Activated CD4-positive, alpha-beta memory T cell treated with anti-CD3 and anti-CD28 coated beads for 36 hours (primary cell): ENCODE measurements at places on chromosomes 3 and 15.

- no peak for DNase-seq
Measured at GRCh38 chr3:119643528-119643927, 16.9 kb downstream of the POPDC2 start.

GRCh38 chr3:142723665-142723967 lies 218 bp upstream of the TRPC1 start:
- no peak for DNase-seq

- no peak for DNase-seq
Measured at GRCh38 chr3:14152233-14152962, 26.0 kb downstream of the XPC start.

GRCh38 chr3:39573392-39573791 lies 105.9 kb downstream of the MOBP start:
- DNase-seq = no peak

DNA sequence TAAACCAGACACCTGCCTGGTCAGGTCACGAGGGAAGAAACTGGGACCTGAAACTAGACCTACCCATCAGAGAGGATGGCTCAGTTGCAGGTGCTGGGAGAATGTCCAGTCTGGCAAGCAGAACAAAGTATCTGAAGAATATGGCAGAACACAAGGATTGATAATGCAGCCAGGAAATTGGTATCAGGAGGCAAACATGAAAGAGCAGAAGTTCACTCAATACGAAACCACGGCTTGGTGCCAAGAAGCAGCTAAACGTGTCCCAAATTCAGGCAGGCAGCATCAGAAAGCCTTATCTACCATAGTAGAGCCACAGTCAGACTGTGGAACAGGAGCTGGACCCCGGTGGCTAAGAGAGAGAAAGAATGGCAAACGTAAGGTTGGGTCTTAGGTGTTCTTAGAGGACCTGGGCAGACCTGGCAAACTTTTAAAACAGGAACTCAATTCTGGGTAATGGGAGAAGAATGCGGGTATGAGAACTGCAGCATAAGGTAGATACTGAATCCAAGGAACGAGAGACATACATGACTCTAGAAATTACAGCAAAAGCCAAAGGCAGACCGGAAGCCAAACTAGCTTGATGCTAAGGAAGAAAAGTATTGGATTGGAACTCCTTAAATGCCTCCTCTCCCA lies 169.0 kb upstream of the NECTIN3 start:
- no peak for DNase-seq

DNA sequence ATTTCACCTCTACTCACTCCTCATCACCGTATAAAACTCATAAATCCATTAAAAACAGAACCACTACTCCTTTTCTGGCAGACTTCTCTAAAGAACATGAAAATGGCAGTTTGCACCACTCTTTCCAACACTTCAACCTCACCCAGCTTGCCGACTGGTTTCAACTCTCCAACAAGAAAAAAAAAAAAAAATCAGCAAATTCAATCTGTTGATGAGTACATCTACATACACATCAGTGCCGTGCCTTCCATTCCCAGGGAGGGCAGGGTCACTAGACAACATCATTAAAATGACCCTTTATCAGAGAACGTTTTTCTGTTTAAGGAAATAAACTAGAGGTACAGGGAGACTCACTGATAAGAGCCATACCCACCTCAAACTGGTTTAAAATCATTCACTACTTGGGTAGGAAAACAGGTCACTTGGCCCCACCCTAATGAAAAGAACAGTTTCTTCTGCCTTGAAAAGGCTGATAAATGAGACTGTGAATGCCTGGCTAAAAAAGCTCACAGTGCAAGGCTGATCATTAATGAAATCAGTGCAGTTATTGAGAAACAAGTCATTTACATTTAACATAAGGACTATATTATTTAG lies 6.0 kb downstream of the ANXA2 start:
- no peak for DNase-seq

DNA sequence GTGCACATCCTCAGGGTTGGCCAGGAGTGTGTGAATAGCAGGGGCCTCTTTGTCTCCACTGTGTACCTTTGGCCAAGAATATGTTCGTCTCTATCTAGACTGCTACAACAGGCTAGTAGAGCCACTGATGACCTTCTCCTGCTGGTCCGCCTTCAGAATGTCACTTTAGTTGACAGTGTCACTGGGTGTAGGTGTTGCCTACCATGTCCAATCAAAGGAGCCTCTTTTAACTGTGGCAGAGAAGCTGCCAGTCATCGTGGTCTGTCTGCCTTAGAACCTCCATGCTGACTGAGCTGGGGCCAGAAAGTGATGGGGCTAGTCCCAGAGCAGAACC lies 40.1 kb downstream of the OXSR1 start:
- peak; percentile 54 for DNase-seq

GRCh38 chr3:16146015-16146730 lies 28.3 kb upstream of the GALNT15 start:
- no peak for DNase-seq

GRCh38 chr3:143167969-143168854 lies 48.6 kb downstream of the CHST2 start:
- no peak for DNase-seq

GRCh38 chr3:151087648-151088047 lies 2.2 kb downstream of the MED12L start:
- DNase-seq = no peak

DNA sequence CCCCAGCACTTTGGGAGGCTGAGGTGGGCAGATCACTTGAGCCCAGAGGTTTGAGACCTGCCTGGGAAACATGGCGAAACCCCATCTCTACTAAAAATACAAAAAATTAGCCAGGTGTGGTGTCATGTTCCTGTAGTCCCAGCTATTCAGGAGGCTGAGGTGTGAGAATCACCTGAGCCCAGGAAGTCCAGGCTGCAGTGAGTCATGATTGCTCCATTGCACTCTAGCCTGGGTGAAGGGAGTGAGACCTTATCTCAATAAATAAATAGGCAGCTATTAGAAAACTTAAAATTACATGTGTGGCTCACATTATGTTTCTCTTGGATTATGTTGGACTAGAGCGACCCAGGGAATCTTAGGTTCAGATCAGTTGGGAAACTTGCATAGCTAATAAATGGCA lies 69.7 kb downstream of the RPLP1 start:
- DNase-seq = no peak

GRCh38 chr15:67322481-67322880 lies 67.9 kb downstream of the IQCH start:
- no peak for DNase-seq

- no peak for DNase-seq
Measured at GRCh38 chr3:179695672-179696313, 43.0 kb downstream of the USP13 start.

DNA sequence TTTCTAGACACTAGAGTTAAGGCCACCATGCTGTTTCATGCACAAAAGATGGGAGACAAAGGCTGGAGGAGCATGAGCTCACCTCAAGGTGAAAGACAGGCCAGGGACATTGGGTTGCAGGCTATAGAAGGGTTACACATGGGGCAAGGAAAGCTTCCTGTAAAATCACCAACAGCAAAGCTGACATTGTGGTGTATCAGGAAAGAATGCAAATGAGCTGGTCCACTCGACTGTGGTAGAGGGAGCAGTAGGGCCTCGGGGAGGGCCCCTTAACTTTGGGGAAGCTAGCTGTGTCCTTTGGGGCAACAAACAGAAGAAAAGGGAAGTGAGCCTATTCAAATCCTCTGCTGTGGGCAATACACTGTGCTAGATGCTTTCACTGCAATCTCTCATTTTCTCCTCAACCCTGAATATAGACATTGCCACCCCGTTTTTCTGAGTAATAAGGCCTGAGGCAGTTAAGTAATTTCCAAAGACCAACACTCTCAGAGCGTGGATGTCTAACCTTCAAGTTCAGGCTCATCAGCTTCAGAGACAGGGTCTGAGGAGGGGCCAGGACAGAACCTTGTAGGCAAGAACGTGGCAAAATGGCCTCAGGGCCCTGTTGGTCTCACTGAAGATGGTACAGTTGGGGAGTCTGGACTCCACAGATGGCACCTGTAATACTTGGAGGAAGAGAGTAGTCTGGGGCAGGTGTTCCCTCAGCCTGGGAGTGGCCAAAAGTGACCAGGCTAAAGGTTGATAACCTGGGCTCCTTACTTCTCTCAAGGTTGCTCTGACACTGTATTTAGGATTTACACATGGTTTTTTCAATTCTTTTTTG lies 24.1 kb downstream of the CX3CR1 start:
- peak; percentile 49 for DNase-seq

GRCh38 chr3:117719316-117719926 lies 1009.8 kb downstream of the TUSC7 start:
- no peak for DNase-seq

DNA sequence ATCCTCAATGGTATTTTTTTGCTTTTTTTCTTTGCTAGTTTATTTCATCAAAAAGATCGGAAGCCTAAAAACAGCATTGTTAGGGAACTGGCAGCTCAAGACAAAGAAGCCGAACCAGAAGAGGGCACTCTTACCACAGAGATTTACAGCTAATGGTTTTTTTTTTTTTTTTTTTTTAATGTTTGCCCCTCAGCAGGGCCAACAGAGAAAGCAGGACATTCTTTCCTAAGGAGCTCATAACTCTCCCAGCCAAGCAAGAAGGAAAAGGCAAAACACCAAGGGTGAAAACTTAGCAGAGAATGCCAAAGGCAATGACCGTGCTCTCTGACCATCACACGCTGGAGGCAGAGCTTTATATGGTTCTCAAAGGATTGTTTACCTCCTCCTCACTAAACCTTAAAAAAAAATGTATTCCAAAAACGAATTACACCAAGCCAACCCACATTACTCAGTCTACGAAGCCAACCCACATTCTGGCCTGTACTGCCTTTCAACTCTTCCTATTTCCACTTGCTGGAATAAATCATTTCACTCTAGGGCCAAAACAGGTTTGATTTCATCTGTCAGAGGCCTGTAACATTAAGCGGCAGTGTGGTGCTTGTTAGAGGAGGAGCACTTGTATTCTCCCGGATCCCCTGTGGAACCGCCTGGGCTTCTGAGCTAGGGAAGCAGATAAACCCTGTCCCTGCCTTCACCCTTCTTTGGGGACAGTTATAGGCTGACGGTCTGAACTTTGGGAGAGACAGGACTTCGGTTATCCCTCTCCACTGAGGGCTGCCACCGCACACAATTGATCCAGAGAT lies 35.6 kb upstream of the GYG1 start:
- no peak for DNase-seq

- no peak for DNase-seq
Measured at GRCh38 chr3:47930979-47931378, 85.2 kb downstream of the MAP4 start.

- no peak for DNase-seq
Measured at GRCh38 chr15:75695634-75696310, 16.9 kb downstream of the CSPG4 start.

GRCh38 chr3:10961921-10962320 lies 30.6 kb upstream of the SLC6A1 start:
- no peak for DNase-seq

DNA sequence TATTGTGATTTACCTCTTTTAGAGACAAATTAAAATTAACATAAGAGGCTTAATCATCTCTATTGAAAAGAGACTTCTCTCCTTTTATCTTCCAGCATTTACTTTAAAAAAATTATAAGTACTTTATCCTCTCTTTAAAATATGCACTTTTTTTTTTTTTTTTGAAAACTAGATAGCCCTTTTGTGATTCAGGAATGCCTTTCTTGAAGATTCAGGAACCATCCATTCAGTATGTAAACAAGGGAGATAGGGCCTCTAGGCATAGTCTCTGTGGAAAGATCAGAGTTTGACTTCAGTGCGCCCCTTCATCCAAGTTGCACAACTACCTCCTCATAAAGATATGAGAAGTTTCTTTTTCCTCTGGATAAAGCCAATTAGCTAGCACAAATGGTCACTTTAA lies 1163.7 kb downstream of the SI start:
- DNase-seq = no peak

DNA sequence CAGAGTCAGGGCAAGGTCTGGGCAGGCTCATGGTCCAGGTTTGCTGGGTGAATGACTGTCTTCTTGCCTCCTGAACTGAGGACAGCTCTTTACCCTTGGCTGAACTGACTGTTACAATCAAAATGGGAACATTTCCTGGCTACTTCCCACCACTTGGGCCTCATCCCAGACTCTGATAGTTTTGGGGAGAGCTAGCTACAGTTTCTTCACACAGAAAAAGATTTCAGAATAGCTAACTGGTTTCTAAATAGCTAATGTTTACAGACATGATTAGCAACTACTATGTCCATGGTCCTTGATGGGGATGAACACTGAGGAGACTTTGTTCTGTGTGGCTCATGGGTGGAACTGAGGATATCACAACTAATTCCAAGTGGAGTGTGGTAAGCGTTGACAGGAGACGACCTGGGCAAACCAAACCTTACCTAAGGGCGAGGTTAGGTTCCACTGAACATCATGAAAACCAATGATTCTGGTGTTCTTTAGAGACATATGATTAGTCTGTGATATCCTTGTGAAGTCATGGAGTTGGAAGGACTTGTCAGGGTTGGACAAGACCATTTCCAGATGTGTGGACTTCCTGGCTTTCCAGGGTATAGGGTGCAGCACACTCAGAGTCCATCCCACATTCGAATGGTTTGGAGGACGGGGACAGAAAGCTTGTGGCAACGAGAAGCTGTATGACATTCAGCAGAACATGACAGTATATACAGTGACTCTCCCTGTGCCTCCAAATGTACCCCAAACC lies 7.3 kb downstream of the ALPK3 start:
- DNase-seq = no peak

DNA sequence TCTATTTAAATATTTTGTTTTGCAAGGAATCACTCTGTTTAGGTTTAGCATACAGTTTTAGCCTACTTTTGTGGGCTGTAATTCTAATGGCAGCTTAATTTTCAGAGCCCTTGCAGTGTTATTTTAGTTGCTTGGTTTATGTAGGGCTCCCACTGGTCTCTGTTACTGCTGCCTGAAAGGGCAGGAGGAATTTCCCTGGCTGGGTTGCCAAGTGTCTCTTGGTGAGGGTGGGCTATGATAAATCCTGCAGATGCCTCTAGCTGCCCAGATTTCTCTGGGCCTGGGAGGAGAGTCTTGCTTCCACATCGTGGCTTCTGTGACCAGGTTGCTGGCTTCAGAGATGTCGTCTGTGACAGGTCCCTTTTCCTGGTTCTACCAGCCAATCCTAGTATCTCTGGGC lies 36.2 kb downstream of the ILDR1 start:
- DNase-seq = no peak

- DNase-seq = no peak
Measured at GRCh38 chr15:94743668-94744067, 512.3 kb downstream of the MCTP2 start.

GRCh38 chr3:195005759-195006510 lies 265.0 kb downstream of the XXYLT1 start:
- no peak for DNase-seq

GRCh38 chr3:61699622-61700021 lies 138.3 kb downstream of the PTPRG start:
- no peak for DNase-seq

- no peak for DNase-seq
Measured at GRCh38 chr3:24311881-24312280, 182.8 kb downstream of the THRB start.

GRCh38 chr3:122060040-122060698 lies 5.0 kb downstream of the CD86 start:
- DNase-seq = no peak
